ENCODE measurements at places on chromosomes 11 and 22.

DNA sequence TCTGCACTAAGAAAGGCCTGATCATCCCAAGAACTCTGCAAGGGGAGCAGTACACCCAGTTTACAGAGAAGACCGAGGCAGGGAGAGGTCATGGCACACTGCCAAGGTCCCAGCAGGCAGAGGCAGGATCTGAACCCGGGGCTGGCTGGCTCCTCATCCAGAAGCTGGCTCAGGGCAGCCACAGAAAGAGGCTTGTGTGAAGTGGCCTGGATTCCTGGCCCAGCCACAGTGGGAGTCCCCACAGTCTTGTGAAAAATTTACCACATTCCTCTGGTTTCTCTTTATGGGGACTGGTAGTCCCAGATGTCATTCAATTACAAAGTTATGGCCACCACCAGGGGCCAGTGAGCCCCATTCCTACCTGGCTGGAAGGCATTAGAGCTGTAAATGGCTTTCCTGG, 440.5 kb downstream of the MIAT start:
- no peak for DNase-seq

DNA sequence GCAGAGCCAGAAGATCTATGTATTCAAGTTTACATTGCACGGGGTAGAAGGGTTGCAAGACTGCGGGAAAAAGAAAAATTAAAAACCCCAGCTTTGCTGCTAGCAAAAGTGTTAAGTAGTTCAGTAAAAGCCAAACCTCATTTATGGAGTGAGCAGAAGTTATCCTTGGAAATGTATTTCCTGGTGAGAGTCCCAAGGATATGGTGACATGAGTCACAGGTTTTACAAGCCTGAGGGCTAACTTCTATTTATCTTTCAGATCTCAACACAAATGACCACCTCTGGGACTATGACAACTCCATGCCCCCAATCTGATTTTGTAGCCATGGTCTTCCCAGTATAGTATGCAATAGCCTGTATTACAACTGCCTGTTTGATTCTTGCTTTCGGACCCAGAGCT, 26.1 kb downstream of the ABTB2 start:
- no peak for DNase-seq

- no peak for DNase-seq
These were observed 399.5 kb downstream of the BUD13 start for GRCh38 chr11:116373104-116373944.

GRCh38 chr22:50243685-50244419, 971 bp downstream of the TUBGCP6 start:
- DNase-seq: no peak

DNA sequence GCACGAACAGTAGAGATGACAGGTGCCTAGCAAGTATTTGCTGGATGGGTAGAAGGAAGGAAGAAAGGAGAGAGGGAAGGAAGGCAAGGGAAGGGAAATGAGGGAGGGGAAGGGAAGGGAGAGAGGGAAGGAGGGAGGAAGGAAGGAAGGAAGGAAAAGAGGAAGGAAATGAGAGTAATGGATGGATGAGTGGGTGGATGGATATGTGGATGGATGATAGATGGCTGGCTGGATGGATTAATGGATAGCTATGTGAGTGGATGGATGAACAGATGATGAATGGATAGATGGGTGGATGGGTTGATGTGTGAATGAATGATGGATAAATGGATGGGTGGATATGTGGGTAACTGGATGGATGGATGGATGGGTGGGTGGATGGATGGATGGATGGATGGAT, 125.9 kb upstream of the FGF3 start:
- no peak for DNase-seq

Measured in stimulated activated CD4-positive, alpha-beta T cell treated with anti-CD3 and anti-CD28 coated beads, Interleukin-2, amount 100 ng/mL, for 48 hours (primary cell).